CD4-positive, alpha-beta memory T cell (primary cell): ENCODE measurements at places on chromosomes 2 and 18.

- no peaks in the 10 kb centered on the region for H3K27me3 ChIP-seq
- no peaks in the 10 kb centered on the region for H3K36me3 ChIP-seq
- H3K4me1 ChIP-seq, result no peaks in the 10 kb centered on the region
- H3K4me3 ChIP-seq, result no peak overlapping the region
- DNase-seq, result no peak
- H3K27ac ChIP-seq, result no peak overlapping the region
These were observed 160.8 kb downstream of the KLHL29 start for GRCh38 chr2:23545811-23546210.

DNA sequence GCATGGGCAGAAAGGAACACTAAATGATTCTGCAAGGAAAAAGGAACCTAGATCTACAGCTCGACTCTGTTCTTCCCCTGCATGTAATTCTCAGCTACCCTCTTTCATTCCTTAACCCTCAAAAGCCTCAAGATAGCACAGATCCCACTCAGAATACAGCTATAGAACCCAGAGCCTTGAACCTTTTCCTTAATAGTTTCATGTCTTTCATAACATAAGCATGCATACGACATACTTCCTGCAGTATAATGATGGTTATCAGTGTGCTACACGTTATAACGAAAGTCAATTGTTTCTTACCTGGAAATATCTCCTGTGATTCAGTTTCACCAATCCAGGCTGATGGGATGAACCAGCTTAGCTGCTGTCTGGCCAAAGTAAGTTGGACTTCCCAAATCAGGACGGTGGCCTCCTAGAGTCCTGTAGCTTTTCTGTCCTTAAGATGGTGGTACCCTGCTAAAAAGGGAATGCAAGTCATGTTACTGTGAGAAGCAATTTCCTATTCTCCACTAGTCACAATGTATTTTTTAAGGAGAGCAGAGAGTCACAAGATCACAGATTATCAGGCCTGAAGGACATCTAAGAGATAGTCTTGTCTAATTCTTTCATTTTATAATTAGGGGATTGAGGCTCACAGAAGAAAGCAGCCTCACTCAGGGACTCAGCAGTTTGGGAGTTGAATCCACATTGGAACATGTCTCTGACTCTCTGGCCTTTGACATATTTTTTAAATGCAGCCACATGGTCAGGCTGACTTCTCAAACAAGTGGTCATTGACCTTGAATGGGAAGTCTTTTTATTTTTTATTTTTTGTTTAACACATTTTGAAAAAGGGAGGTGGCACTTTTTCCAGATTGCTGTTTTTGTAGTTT is 41.8 kb downstream of the CYRIA start:
- H3K4me1 ChIP-seq, result no peaks in the 10 kb centered on the region
- no peak overlapping the region for H3K27ac ChIP-seq
- DNase-seq, result no peak
- no peaks in the 10 kb centered on the region for H3K36me3 ChIP-seq
- no peak overlapping the region for H3K4me3 ChIP-seq

DNA sequence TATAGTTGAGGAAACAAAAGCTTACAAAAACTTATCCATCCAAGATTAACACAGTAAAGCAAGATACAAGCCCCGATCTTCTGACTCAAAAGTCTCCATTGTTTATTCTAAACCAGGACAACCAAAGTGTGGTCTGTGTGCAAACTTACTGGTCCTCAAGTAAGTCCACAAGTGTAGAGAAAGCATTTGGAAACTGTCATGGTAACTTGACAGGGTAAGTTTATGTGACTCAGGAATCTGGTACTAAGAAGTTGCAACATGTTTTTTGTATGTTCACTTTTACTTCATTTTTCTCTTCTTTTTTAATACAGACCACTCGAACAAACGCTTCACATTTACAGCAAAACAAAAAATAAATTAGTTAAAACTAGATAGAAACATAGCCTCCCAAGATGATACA is 9.4 kb downstream of the MBD2 start:
- H3K4me1 ChIP-seq, result peaks cover 44% of the 10 kb centered on the region
- no peaks in the 10 kb centered on the region for H3K27me3 ChIP-seq
- no peak for DNase-seq
- H3K27ac ChIP-seq, result no peak overlapping the region
- no peak overlapping the region for H3K4me3 ChIP-seq

GRCh38 chr2:58923869-58924268 is 682.7 kb upstream of the FANCL start:
- H3K27me3 ChIP-seq, result no peaks in the 10 kb centered on the region
- H3K4me1 ChIP-seq, result no peaks in the 10 kb centered on the region
- no peaks in the 10 kb centered on the region for H3K36me3 ChIP-seq

DNA sequence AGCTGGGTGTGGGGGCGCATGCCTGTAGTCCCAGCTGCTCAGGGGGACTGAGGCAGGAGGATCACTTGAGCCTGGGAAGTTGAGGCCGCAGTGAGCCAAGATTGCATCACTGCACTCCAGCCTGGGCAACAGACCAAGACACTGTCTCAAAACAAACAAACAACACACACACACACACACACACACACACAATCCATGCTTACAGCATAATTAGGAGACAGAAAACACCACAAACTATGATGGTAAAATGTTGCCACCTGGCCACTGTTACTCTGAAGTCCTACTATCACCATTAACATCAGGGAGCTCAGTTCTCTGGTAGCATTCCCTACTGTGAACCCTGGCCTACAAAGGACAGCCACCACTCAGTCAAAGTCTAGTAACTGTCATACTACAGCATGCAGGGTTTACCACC is 18.3 kb downstream of the DNPEP start:
- no peak for DNase-seq
- no peaks in the 10 kb centered on the region for H3K4me1 ChIP-seq
- H3K27me3 ChIP-seq, result no peaks in the 10 kb centered on the region
- H3K4me3 ChIP-seq, result no peak overlapping the region
